Thoracic aorta (tissue), 2 donors: ENCODE measurements at places on chromosomes 16 and 17. TPM values are rescaled to one million over a fixed set of nuclear protein-coding genes. Genes with fewer than 3 reads are reported as not detected.

The TRIM16 gene
- 26.3 TPM for total RNA-seq

The CACNG5 gene
- not detected for total RNA-seq

The CRISPLD2 gene
- 390 TPM for total RNA-seq

GRCh38 chr16:67384778-67385510 is 8.4 kb downstream of the TPPP3 start:
- DNase-seq, result no peak

GRCh38 chr17:34306466-34306865 is 12.8 kb upstream of the CCL8 start:
- DNase-seq, result no peak
